ENCODE measurements at places on chromosomes 13 and 19. TPM values are rescaled to one million over a fixed set of nuclear protein-coding genes. Genes with fewer than 3 reads are reported as not detected.

DNA sequence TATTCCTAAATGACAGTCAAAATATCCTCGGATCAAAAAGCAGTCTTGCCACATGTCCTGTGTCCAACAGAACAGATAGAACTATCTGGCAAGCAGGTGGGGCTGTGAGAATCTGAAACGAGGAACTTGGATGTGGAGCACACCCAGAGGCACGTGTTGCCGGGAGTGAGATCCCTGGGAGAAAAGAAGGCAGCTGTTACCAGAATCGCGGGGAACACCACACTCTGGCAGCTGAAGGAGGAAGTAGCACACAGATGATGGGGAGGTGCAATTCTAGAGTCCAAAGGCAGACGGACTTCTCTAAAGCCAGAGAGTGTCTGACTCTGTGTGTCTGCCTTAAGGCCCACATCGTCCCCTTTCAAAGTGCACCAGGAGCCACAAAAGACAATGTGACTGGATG is 22.3 kb downstream of the SLC7A1 start:
- no peak for DNase-seq

LSR gene
- total RNA-seq: 247 TPM

DEDD2 gene
- 42.9 TPM for total RNA-seq

ZNF728 gene
- total RNA-seq: not detected

N4BP2L2 gene
- total RNA-seq: 58.6 TPM

GRCh38 chr13:59566561-59566960 is 597.2 kb downstream of the DIAPH3 start:
- no peak for DNase-seq

ANKLE1 gene
- total RNA-seq: 0.55 TPM

B3GNT3 gene
- total RNA-seq: 11.5 TPM

FUT6 gene
- total RNA-seq: 0.84 TPM

- no peak for DNase-seq
These were observed 55.5 kb downstream of the MYH14 start for GRCh38 chr19:50258918-50259372.

DNA sequence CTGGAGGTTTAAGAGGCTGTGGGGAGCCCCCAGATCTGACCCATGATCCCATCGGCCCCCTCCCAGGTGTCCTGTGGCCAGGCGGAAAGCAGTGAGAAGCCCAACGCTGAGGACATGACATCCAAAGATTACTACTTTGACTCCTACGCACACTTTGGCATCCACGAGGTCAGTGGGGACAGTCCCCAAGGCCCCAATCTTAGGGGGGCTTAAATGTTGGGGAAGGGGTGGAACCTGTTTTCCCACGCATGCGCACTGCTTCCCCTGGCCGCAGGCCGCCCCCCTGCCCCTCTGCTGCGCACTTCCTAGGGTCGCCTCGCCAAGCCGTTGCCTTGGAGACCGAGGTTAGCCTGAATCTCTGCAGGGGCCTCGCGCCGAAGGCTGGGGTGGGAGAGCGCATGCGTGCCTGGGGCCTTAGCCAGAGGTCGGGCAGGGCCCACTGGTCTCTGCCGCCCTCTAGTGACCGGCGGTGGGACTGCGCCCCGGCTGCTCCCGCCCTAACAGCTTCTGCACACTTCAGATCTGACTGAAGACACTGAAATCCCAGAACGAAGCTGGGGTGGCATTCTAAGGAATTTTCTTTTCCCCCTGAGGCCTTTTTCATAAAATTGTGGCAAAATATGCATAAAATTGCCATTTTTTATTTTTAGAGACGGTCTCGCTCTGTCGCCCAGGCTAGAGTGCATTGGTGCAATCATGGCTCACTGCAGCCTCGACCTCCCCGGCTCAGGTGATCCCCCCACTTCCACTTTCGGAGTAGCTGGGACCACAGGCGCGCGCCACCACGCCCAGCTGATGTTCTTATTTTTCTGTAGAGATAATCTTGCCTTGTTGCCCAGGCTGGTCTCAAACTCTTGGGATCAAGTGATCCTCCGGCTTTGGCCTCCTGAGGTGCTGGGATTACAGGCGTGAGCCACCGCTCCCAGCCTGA is 3.6 kb downstream of the PRMT1 start:
- DNase-seq: no peak

OR10H1 gene
- total RNA-seq: not detected

RNF113B gene
- not detected for total RNA-seq

GRCh38 chr19:18421371-18421959 is 2.3 kb downstream of the SSBP4 start:
- no peak for DNase-seq

- DNase-seq: no peak
These were observed 977 bp upstream of the MAB21L1 start for GRCh38 chr13:35477386-35477946.

ZNF90 gene
- 5.1 TPM for total RNA-seq

GRCh38 chr19:58479303-58479702 is 3.2 kb downstream of the ZNF446 start:
- no peak for DNase-seq

ZNF675 gene
- 7.6 TPM for total RNA-seq

MAMSTR gene
- 1.3 TPM for total RNA-seq

- no peak for DNase-seq
These were observed 3.5 kb upstream of the FTL start for GRCh38 chr19:48961673-48962028.

DNA sequence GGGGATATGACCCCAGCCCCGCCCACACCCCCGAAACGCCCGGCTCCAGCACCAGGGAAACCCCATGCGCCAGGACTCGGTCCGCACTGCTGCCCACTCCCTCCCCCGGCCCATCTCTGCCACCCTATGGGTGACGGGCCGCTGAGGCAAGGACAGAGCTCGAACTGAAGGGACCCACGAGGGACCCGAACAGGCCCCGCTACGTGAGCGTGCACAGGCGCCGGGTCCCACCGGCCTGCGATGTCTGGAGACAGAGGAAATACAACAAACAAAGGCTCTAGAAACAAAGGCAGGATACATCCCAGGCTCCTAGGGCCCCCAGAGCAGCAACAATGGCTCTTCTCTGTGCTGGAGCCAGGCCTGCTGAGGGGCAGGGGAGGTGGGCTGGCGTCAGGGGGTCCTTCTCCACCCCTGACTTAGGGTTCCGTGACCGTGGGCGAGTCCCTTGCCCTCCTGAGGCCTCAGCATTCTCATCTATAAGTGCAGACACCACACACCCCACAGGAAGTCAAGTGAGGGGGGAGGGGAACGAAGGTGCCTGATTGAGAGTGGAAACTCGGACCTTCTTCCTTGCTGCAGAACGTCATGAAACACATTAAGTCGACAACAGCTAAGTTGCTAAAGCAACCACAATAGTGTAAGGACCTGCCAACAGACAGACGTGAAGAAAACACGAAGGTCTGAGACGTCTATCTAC is 3.1 kb downstream of the ABHD17A start:
- no peak for DNase-seq

Data from kidney epithelial cell (primary cell).